NCI-H82 (cell line): ENCODE measurements at places on chromosomes 11 and 22.

- no peak for DNase-seq
These were observed 642 bp upstream of the C11orf58 start for GRCh38 chr11:16737818-16738192.

- no peak for DNase-seq
These were observed 30.7 kb downstream of the LRFN4 start for GRCh38 chr11:66887526-66887925.

- no peak for DNase-seq
These were observed 40.2 kb downstream of the MICAL3 start for GRCh38 chr22:17984114-17984513.

- DNase-seq = no peak
These were observed 13.3 kb downstream of the MYRF start for GRCh38 chr11:61765550-61766253.

- peak; percentile 50 for DNase-seq
These were observed 48.4 kb upstream of the POU2AF1 start for GRCh38 chr11:111427471-111427912.

- no peak for DNase-seq
These were observed 2.1 kb upstream of the CRACR2B start for GRCh38 chr11:825366-826226.

DNA sequence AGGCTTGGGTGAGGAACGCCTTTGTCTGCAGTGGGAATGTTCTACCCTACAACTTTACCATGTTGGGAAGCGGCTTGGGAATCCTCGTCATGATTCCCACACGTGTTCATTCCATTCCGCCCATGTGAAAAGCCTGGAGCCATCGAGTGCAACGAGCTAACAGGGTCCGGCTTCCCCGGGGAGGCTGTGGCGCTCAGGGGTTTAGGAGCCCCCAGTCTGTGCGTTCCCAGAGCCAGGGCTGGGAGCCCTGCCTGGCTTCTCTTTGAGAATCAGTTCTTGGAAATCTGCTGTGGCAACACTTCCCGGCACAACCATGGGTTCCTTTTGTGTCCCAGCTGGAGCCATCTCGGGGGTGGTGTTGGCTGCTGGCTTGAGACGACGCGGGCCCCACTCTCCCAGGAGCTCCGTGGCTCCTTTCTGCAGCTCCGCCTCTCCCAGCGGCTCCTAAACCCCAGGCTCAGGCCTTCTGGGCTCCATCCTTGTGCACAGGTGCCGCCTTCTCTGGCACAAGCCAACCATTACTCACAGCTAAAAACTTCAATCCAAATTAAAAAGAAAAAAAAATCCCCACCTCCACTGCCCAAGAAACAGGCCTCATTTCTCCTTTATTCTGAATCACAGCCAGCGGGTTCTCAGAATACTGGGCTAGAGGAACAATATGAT is 18.7 kb upstream of the PPFIA1 start:
- peak; percentile 18 for DNase-seq

GRCh38 chr11:102836290-102836875 is 7.0 kb downstream of the MMP3 start:
- no peak for DNase-seq
